NCI-H524 treated with DMSO at 0.1 percent for 48 hours (cell line): ENCODE measurements at places on chromosomes 7 and 10.

DNA sequence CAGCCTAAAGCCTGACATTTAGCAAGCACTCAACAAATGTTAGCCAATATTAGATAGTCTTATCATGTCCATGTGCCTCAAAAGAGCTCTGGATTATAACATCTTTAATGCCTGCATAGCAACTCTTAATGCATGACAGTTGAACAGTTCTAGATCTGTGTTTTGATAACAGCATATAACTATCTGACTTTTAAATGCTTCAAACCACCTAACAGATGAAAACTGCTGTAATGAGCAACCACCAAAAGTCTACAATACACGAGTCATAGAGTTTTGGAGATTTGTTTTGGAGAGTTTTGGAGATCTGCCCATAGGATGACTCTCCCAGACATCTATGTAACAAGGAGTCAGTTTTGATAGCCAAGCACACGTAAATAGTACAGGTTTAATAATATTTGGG, 227.3 kb downstream of the TWIST1 start:
- no peak for DNase-seq

DNA sequence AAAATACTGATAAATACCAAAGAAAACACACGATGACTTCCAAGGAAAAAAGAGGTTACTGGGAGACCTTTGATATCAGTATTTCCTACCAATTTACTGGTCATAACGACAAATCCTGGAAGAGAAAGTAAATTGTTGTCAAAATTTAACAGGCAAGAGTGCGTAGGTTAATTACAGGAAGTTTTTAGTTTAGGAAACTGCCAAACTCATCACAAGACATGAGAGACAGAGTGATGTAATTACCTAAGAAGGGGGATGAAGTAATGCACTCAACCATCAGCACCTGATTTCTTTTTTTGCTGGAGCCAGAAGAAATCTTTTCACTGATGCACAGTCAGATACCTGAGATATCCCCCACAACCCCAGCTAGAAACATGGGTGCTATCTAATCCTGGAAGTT, 16.8 kb downstream of the MACC1 start:
- no peak for DNase-seq

GRCh38 chr7:92992483-92992882, 125.3 kb downstream of the SAMD9 start:
- DNase-seq: no peak

DNA sequence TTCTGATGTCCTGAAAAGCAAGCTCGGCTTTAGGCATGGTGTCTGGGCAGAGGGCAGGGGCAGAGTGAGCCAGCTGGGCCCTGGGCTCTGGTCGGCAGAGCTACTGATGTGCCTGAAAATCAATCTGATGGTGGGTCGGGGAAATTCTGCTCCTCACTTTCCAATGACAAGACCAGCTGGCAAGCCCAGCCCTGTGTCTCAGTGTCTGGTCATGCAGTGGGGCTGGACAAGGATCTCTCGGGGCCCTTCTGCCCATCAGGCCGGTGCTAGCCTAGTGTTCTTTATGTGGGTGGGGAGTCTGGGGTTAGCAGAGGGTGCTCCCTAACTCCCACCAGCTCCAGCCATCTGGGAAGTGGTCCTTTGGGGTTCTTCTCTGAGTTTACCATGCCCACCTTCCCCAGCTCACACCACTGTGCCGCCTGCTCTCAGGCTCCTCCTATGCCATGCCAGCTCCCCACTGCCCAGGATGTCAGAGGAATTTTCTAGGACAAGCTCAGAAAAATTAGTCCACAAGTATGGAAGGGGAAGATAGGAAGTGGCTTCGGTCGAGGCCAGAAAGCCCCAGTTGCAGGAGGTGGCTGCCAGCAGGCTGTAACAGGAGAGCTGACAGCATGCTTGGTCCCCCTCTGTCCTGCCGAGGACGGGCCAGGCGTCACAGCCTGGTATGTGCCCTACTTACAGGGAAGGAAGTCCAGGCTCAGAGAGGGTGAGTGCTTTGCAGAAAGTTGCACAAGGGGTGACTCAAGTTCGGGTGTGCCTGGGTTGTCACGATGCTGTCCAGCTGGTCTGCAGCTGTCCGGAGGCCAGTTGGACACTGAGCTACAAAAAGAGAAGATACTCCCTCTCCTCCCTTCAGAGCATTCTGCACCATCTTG, 135.2 kb downstream of the ADCY1 start:
- DNase-seq: no peak

GRCh38 chr7:28354601-28355402, 57.5 kb upstream of the CREB5 start:
- DNase-seq: peak; percentile 24

- DNase-seq: no peak
Observed at GRCh38 chr10:35898716-35899440, 256.8 kb upstream of the FZD8 start.

- no peak for DNase-seq
Observed at GRCh38 chr7:29754874-29755490, 51.3 kb upstream of the WIPF3 start.

- DNase-seq: no peak
Observed at GRCh38 chr7:128869138-128869943, 6.7 kb downstream of the ATP6V1F start.

GRCh38 chr10:133027482-133027881, 60.2 kb upstream of the ADGRA1 start:
- DNase-seq: no peak

- no peak for DNase-seq
Observed at GRCh38 chr7:50650057-50650664, 85.0 kb upstream of the DDC start.

- no peak for DNase-seq
Observed at GRCh38 chr7:78066599-78066998, 268.0 kb downstream of the PHTF2 start.

- peak; percentile 63 for DNase-seq
Observed at GRCh38 chr10:103932971-103933370, 15.0 kb upstream of the STN1 start.

- DNase-seq: no peak
Observed at GRCh38 chr10:62133618-62134017, 135.0 kb downstream of the RTKN2 start.

GRCh38 chr7:66246554-66247171, 41.5 kb downstream of the TPST1 start:
- DNase-seq: no peak

GRCh38 chr7:10940704-10941355, 32.8 kb upstream of the PHF14 start:
- no peak for DNase-seq

- DNase-seq: no peak
Observed at GRCh38 chr10:114320249-114321116, 81.4 kb downstream of the VWA2 start.

GRCh38 chr7:158720112-158720511, 15.5 kb upstream of the NCAPG2 start:
- no peak for DNase-seq

DNA sequence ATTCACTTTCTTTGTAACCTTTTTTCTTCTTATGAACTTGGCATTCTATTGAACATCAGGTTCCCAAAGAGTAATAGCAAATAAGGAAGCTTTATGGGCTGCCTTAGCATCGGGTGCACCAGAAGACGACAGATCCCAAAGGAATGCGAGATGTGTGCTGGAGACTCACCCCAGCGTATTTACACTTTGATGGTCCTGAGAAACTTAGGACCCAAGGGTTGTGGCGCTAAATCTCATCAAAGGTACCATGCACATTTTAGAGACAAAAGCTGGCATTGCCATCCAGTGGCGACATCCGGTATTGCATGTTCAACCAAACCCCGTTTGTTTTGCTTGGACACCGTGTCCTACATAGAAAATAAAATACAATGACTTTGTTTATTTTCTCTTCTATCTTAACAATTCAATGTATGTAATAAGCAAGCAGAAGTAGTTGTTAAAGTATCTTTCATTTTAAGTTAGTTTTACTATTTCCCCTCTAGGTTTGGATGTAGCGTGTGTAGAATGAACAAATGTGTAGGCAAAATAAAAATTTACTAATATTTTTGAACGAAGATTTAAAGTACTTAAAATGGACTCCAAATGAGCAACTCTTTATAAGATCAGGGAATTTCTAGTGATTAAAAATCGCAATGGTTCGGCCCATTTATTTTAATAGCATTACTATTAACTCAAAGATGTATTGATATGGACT, 1154.8 kb downstream of the GATA3 start:
- no peak for DNase-seq

GRCh38 chr7:156783864-156784263, 109.1 kb downstream of the LMBR1 start:
- DNase-seq: no peak

- DNase-seq: no peak
Observed at GRCh38 chr10:114432566-114433093, 28.3 kb upstream of the AFAP1L2 start.

DNA sequence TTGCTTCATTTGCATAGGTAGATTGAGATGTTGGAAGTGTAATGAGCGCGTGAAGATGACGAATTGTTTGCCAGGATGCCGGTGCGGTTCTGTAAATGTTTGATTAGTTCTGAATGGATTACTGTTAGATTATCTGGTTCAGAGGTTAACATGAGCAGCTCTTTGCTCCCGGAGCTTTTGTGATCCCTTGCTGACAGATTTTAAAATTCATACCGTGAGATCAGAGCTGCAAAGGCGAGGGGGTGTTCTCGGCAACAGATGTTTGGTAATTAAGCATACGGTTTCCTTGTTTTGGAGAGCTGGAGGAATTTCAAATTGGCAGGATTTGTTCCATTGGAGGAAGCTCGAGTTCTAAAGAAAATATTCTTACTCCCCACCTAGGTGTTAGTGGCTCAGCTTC, 237.8 kb upstream of the GPR26 start:
- peak; percentile 5 for DNase-seq

GRCh38 chr7:66296001-66296521, 90.9 kb downstream of the TPST1 start:
- no peak for DNase-seq

GRCh38 chr7:16402940-16403339, 18.4 kb downstream of the CRPPA start:
- DNase-seq: no peak

- no peak for DNase-seq
Observed at GRCh38 chr7:117008118-117008885, 55.0 kb downstream of the ST7 start.

- DNase-seq: no peak
Observed at GRCh38 chr7:2996141-2996540, 47.5 kb downstream of the CARD11 start.

DNA sequence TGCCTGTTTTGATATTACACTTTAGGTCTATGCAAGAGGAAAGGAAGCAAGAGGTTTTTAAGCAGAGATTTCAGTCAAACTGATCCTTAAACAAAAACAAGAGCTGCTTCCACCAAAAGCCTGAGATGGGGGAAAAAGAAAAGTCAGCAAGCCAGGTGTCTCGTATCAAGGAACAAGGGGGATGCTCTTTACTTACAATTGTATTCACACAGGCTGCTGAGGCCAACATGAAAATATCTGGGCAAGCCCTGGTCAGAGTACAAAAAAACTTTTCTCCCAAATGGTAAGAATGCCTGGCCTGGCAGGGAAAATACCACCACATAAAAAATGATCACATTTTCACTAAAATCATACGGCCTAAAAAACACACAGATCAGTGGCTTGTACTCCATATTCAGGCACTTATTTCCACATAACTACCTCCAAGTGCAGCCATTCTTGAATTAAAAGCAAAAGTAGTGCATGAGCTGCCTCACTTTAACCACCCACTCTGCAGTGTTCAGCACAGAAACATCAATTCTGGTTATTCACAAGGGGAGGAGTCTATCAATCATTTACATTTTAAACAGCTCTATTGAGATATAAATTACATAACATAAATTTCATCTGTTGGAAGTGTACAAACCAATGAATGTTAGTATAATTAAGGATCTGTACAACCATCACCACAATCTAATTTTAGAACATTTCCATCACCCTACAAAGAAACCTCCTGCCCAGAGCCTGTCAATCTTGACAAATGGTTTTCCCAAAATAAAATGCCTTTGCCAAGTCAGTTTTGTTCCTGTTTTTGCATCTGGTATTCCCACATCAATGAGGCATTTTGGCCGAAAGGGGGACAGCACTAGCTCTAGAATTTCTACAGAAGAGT, 70.2 kb downstream of the GRB10 start:
- DNase-seq: no peak

DNA sequence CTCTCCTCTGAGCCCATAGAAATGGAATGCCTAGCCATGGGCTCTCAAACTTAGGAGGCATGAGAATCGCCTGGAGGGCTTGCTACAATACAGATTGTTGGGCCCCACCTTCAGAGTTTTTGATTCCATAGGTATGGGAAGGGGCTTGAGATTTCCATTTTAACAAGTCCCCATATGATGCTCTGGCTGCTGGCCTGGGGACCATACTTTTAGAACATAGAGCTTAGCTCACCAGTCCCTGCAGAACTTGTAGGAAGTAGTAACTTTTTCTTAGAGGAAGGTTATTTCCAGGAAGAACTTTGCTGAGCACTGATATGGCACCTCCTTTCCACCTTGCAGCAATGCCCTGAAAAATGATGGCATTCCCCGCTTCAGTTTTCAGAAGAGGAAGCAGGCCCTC, 177.0 kb upstream of the ZMIZ1 start:
- DNase-seq: no peak

DNA sequence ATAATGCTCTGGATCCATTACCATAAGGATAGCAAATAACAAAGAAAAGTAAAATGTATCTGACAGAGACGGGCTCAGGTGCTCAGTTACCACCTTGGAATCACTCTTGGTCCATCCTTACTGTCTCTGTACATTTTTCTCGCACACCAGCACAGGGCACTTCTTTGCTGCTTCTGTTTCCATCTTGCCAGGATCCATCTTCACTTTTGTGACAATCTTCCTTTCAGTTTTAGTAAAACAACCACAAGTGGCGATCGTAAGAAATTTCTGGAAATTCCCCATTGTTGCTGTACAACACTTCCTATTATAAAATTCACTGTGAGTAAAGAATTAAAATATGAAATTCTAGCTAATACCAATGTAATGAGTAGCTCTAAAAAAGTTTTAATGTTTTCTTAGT, 695.5 kb downstream of the GRM8 start:
- DNase-seq: no peak

GRCh38 chr10:95755511-95756004, 405 bp upstream of the ENTPD1 start:
- DNase-seq: no peak

DNA sequence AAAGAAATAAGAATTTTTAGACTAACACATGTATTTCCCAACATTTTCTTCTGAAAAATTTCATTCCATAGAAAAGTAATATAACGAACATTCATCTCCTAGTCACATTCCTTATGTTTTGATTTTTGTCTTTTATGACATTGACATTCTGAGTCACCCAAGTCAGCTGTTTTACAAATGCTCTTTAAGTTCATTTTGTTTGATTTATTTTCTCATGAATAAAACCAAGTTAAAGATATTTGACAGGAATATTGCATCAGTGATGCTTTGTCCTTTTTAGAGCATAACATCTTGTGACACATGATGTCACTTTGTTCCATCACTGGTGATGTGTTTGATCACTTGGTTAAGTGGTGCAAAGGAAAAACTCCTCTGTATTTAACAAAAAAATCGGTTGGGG, 48.4 kb downstream of the HGF start:
- no peak for DNase-seq

- DNase-seq: peak; percentile 98
Observed at GRCh38 chr7:130409067-130409711, 28.9 kb downstream of the CPA1 start.

DNA sequence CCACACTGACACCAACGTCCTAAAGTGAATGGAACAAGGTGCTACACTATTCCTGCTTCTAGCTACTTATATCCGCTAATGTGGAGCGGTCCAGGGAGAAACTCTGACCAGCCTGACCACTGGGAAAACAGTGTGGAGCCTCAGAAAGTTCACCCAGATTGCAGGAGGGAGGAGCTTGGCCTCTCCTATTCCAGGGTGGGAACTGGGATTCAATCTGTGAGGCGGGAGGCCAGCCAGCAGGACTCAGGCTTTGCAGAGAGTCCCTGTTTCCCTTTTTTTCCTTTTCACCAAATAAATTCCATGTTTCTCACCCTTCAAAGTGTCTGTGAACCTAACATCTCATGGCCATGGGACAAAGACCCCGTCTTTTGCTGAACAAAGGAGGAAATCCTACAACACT, 86.4 kb upstream of the SEMA3C start:
- no peak for DNase-seq
